Stimulated activated CD8-positive, alpha-beta memory T cell treated with anti-CD3 and anti-CD28 coated beads, Interleukin-15, amount 100 ng/mL, for 4 hours (primary cell): ENCODE measurements at places on chromosomes 3 and 15.

GRCh38 chr15:50128266-50128665 is 9.2 kb upstream of the ATP8B4 start:
- DNase-seq, result no peak

- no peak for DNase-seq
Measured at GRCh38 chr3:121681792-121682191, 21.1 kb upstream of the HCLS1 start.

- DNase-seq, result no peak
Measured at GRCh38 chr15:48143856-48144255, 23.1 kb downstream of the SLC24A5 start.

DNA sequence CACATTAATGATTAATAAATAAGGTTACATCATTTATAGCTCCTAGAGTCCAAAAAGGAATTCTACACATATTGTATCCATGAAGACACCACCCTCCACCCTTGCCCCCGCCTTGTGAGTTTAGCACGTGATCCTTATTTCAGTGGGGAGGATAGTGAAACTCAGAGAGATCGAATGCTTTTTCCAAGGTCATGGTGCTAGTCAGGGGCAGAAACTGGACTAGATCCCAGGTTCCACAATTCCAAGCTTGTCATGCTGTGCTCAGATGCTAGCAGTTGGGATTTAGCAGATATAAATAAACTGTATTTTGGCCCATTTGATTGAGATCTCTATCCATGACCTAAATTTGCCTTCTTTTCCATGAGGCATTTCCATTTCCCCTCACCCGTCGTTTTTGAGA is 227.4 kb upstream of the THRB start:
- DNase-seq, result no peak

GRCh38 chr15:72203507-72203837 is 5.9 kb upstream of the GRAMD2A start:
- DNase-seq, result no peak

GRCh38 chr3:43953380-43953779 is 262.6 kb downstream of the ABHD5 start:
- no peak for DNase-seq

- no peak for DNase-seq
Measured at GRCh38 chr15:63466378-63467192, 37.8 kb upstream of the USP3 start.

DNA sequence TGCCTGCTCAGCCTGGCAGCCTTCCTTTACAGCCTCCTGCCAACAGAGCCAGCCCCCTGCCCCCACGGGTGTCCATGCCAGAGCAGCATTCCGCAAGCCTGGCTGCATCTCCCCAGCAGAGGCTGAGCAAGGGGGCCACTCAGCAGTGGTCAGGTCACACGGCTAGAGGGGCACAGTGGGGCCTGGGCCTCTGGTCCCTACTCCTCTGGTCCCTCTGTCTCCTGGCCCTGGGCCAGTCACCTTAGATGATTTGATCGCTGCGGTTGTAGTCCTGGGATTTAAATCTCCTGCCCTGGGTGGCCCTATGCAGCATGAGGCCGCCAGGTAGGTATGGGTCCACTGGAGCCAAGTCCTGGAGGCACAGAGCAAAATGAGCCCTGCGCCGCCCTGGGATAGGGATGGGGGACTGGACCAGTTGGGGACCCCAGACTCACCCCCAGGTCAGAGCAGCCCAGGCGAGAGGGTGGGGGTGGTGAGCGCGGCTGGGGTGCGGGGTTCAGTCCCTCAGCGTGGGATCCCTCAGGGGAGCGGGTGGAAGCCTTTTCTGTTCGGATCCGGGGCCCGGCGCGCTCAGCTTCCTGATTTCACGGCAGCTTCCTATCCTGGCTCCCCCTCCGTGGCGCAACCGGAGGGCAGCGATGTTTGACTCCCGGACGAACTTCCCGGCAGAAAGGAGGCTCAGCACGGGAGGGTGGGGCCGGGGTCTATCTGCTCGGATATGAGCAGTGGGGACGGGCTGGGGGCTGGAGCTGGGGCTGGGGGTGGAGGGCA is at the start of gene ZBTB47:
Gene ZBTB47 (plus strand): TSS at position 138 of the 771 bp plus-strand sequence. CDS start 4,659 bp downstream, outside the sequence.
- no peak for DNase-seq

DNA sequence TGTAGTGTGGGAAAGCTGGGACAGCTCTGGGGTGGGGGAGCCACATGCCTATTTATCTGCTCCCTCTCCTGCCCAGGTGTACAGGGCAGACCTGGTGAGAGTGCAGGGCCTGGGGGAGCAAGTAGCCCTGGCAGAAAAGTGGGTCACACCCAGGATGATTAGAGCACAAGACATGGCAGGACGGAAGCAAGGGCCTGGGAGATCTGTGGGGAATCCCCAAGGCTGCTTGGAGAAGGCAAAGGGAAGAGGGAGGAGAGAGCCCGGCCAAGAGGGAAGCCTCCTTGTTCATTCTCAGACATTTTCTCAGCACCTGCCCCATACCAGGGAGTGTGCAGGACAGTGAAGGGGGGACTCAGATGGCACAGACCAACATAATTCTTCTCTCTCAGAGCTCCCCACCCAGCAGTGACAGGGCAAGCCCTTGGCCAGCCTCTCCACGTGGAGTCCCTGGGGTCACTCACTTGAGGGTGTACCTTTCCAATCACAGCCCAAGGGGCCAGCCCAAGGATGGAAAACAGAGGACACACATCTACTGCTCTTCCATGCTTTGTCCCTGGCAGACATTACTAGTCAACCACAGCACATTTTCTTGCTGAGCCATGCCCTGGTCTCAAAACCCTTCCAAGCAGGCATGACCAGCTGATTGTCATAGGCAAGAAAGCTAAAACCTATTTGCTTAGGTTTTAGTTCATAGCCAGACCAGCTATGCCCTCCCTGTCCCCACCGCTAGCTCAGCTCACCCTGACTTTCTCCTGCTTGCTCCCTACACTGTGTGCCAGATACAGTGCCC is 4.9 kb upstream of the DUSP7 start:
- no peak for DNase-seq

GRCh38 chr15:64343841-64344240 is 12.1 kb downstream of the CSNK1G1 start:
- no peak for DNase-seq

DNA sequence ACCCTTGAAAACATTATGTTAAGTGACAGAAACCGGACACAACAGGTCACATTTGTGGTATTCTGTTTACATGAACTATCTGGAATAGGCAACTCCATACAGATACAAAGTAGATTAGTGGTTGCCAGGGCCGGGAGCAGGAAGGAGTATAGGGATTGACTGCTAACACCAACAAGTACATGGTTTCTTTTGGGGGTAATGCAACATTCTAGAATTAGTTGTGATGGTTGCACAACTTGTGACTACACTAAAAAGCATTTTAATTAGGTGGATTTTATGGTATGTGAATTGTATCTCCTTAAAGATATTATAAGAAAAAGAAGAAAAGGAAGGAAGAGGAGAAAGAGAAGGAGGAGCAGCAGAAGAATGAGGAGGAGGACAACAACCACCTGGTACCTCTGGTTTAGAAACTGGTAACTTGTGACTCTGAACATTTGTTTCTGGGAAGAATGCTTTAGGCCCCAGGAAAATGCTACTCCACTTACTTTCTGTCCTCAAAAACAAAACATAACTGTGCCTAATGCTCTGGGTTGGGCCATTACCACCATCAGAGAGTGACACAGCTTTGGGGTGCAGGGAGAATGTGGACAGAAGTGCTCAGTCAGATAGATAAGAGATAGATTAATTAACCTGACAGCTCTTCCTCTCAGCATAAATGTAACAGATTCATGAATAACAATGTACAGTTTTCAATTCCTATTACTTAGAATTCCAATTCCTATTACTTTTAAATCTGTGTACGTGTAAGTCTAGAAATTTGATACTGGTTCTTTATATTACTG is 20.3 kb downstream of the SETMAR start:
- no peak for DNase-seq

DNA sequence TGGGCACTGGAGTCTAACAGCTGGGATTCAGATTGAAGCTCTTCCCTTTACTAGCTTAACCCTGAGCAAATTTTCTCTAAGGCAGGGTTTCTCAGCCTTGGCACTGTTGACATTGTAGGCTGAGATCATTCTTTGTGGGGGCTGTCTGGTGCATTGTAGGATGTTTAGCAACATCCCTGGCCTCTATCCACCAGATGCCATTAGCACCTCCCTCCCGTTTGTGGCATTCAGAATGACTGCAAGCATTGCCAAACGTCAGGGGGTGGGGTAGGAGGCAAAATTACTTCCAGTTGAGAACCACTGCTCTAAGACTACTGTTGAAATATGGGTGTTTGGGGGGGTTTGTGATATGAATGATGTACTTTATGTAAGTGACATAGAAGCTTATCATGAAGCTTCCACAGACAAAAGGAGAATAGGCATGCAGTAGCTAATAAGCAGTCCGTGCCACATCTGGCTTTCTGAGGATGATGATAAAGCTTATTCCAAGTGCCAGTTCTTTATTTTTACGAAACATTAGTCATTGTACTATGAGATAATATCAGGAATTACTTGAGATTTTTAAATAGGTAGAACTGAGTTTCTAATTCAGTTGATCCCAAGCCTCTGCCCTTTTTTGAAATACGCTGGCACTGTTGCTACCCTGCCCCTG is 39.3 kb downstream of the NKIRAS1 start:
- DNase-seq, result no peak

GRCh38 chr15:75928680-75929608 is 25.3 kb downstream of the FBXO22 start:
- DNase-seq, result no peak

- DNase-seq, result no peak
Measured at GRCh38 chr3:61315871-61316270, 64.6 kb upstream of the FHIT start.

DNA sequence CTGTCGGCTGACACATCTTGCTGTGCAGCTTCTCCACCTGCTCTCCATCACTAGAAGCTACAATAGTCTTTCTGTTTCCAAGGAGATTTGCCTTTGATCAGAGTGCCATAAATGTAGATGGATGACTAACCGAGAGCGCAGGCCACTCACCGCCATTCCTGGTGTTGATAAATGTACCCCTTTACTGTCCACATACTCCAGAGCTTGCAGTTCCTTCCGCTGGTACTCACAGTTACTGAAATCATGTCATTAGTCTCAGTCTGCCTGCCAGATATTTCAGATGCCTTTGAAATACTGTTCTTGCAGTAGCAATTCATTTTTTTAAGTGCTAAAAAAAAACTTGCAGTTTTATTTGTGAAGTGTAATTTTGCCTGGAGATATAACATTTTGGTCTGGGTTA is 72.3 kb downstream of the BLM start:
- no peak for DNase-seq

GRCh38 chr15:89105147-89105546 is 16.9 kb downstream of the ABHD2 start:
- no peak for DNase-seq

DNA sequence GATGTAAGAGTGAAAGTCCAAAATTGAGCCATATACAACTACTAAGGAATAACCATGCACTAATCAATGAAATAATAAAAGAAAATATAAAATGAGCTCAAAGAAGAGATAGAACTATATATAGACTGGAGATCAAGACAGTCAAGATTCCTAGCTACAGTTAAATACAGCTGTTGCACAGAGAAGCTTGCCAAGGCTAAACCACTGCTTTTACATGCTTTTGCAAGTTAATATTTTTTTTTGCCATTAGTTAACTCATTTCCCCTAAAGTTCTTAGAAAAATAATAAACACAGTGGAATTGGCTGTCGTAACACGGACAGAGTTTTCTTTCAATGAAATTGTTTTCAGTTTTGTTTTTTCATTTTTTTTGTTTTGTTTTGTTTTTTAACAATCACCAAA is 123.0 kb downstream of the VGLL3 start:
- DNase-seq, result no peak
